G401 (cell line): ENCODE measurements at places on chromosomes 4 and X. TPM values are rescaled to one million over a fixed set of nuclear protein-coding genes. Genes with fewer than 3 reads are reported as not detected.

MSL3 gene
- total RNA-seq, result 23.8 and 27.0 TPM in 2 replicates

FREM3 gene
- not detected in 2 replicates for total RNA-seq

ENAM gene
- not detected in 2 replicates for total RNA-seq

NLGN4X gene
- total RNA-seq, result not detected in 2 replicates

CEP44 gene
- total RNA-seq, result 5.9 and 14.1 TPM in 2 replicates

PLS3 gene
- 88.5 and 108 TPM in 2 replicates for total RNA-seq

TECRL gene
- total RNA-seq, result not detected in 2 replicates

NELFA gene
- total RNA-seq, result 32.5 and 38.1 TPM in 2 replicates

XK gene
- not detected in 2 replicates for total RNA-seq

PPP1R2C gene
- not detected in 2 replicates for total RNA-seq

G6PD gene
- 32.0 and 32.9 TPM in 2 replicates for total RNA-seq

SH3BP2 gene
- total RNA-seq, result 9.0 TPM in 2 replicates

DNA sequence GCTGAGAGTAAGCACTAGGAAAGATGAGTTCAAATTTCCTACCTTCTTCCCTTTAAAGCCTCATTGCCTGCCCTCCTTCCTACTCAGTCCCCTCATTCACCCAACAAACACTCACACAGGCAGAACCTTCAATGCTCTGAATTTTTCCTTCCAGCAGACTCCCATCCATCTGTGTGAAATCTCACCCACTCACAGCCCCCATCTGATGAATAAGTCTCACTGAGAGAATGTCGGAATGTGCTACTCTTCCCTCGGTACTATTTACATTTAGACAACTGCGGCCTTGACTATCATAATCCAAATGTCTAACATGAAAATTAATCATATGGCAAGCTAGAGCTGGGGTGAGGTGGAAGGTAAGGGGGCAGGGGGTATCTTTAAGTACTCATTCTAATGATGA is 19.4 kb downstream of the CLDN2 start:
- no peak for DNase-seq

GRCh38 chrX:117038918-117039440 is 576.2 kb upstream of the CT83 start:
- DNase-seq, result no peak

GRCh38 chr4:154916068-154916467 is 135.0 kb downstream of the RBM46 start:
- DNase-seq, result no peak

DNA sequence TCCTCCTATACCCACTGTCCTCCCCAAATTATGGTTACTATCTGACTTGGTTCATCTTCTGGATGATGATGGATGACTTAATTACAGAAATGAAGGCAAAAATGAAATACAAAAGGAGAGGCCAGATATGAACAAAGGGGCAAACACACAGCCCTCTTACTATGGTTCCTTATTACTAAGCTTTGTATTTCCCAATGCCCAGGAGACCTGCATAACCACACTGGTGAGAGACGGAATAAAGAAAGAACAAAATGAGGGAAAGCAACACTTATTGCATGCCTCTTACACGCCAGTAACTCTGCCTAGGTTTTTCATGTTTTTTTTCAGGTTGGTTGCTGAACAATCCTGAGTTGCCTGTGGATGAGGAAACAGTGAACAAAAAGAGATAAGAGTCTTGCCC is 120.5 kb downstream of the SLC10A7 start:
- DNase-seq, result no peak

- no peak for DNase-seq
These were observed 27.2 kb upstream of the BTC start for GRCh38 chr4:74821541-74821940.

GRCh38 chrX:139237141-139237540 is 293.4 kb upstream of the F9 start:
- DNase-seq, result no peak

- no peak for DNase-seq
These were observed 10.2 kb downstream of the ARAF start for GRCh38 chrX:47571215-47571614.

GRCh38 chr4:184251670-184251980 is 34.0 kb upstream of the ENPP6 start:
- DNase-seq, result no peak

- DNase-seq, result peak; percentile 18
These were observed 29.2 kb downstream of the CLRN2 start for GRCh38 chr4:17544205-17544604.

- peak; percentile 62 for DNase-seq
These were observed 71.0 kb downstream of the PRSS12 start for GRCh38 chr4:118281611-118282442.

- peak; percentile 5 for DNase-seq
These were observed 73.6 kb upstream of the DHX15 start for GRCh38 chr4:24657768-24658617.

DNA sequence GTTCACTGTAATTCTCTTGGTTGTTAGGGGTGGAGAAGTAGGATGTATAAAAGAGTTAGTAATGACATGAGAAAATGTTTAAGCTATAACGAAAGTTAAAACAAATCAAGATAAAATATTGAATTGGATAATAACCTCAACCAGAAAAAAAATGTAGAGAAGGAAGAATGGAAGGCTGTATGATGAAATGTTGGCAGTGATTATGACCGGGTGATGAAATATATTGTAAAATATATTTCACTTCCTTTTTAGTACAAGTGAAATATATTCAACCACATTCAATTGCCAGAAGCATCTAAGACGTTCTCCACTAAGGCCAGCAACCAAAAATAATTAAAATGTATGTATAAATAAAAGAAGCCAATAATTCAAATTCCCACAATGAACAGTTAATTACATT is 309.3 kb upstream of the FGF13 start:
- no peak for DNase-seq

- peak; percentile 17 for DNase-seq
These were observed 53.8 kb downstream of the APLN start for GRCh38 chrX:129600981-129601424.

DNA sequence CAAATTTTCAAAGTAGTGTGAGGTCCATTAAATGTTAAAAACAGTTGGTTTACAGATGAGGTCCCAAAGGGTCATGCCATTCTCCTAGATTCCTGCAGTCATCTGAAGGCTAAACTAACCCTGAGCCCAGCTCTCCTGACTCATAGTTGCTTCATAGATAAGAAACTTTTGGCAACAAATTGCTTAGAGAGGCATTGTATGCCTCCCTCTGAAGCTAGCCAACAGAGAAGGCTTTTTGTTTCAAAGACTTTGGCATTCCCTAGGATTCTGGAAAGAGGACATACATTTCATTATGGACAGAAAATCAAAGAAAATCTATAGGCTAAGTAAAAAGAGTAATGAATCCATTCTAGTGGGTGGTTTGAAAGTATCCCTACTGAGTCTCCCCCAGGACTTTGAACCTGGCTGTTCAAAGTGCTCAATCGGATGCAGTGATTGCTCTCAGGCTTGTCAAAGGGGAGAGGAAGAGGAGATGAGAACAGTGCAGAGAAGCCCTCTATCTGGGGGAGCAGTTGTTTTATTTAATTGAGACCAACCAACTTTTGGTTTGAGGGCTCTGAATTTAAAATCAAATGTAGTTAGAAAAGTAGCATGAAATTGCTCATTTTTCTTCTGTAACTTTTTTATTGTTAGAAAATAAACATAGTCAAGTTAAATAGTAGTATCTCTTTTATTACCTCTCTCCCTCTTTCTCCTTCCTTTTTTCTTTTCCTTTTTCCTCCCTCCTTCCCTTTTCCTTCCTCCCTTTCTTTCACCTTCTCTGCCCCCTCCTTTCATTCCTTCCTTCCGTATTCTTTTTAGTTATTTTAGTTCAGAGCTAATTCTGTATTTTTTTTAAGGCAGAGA is 72.3 kb upstream of the ZNF518B start:
- DNase-seq, result no peak

- DNase-seq, result no peak
These were observed 28.6 kb upstream of the ARHGAP24 start for GRCh38 chr4:85446141-85446861.

DNA sequence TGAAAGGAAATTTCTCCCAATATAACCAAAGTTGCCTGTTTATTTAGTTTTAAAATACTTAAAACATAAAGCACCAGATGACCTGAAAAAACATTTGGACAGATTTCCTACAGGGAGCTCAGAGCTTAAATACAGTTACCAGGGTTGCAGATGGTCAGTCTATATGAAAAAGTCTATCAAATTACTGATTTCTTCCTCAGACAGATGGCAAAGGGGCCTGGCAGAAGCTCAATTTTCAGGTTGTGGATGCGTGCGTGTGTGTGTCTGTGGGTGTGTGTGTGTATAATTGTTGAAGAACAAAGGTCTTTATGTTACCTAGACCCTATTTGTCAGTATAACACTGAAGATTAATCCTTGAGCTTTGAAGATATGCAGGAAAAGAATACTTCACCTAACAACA is 169.4 kb downstream of the MAD2L1 start:
- peak; percentile 8 for DNase-seq
